ENCODE measurements at places on chromosomes 7 and 10. TPM values are rescaled to one million over a fixed set of nuclear protein-coding genes. Genes with fewer than 3 reads are reported as not detected.

SORBS1 gene
- polyA plus RNA-seq, result 1.3 TPM

EPHB6 gene
- polyA plus RNA-seq, result 1.2 TPM

AGAP5 gene
- 0.75 TPM for polyA plus RNA-seq

- peak; percentile 60 for DNase-seq
Observed at GRCh38 chr7:38374507-38374906, 101.1 kb upstream of the TARP start.

NCF1 gene
- polyA plus RNA-seq, result not detected

VWDE gene
- 0.05 TPM for polyA plus RNA-seq

GRCh38 chr7:24545215-24545614 lies 28.0 kb upstream of the PALS2 start:
- no peak for DNase-seq

- DNase-seq, result no peak
Observed at GRCh38 chr7:138581065-138581464, 120.1 kb downstream of the SVOPL start.

- no peak for DNase-seq
Observed at GRCh38 chr7:100951888-100952560, 2.7 kb downstream of the MUC3A start.

DNA sequence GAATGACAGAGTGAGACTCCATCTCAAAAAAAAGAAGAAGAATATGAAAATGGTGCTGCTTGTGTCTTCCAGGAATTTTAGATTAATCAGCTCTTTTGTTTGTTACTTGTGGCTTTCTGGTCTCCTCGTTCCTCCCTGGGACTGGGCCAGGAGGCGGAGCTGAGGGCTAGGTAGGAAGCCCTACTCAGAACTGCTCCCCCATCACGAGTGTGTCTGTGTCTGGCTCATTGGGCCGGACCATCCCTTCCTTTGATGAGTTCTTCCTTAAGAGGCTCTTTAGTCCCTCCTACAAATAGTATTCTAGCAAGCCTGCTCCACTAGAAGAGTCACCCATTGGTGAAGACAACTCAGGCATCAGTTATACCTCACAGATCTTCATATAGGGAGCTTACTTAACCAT lies 56.8 kb upstream of the YAE1 start:
- no peak for DNase-seq

- DNase-seq, result no peak
Observed at GRCh38 chr7:50735333-50735732, 47.4 kb downstream of the GRB10 start.

DNA sequence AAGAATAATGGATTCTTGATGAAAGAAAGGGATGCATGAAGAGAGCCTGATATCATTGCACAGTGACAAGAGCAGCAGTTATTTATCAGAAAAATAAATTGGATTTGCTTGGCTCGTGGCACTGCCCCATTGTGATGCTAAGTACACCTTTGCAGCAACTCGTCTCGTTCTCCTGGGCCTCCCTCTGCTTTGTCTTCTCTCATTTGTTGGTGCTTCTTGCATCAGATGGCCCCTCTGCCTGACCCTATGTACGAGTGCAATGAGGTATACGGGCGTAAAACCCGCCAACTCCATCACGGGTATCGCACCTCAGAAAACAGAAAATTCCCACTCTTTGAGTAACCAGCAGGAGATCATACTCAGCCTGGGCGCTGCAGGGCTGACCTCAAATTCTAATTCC lies 107.2 kb upstream of the C10orf90 start:
- no peak for DNase-seq

- DNase-seq, result peak; percentile 58
Observed at GRCh38 chr10:76401006-76401405, 969.6 kb downstream of the LRMDA start.

UCN3 gene
- not detected for polyA plus RNA-seq

DNA sequence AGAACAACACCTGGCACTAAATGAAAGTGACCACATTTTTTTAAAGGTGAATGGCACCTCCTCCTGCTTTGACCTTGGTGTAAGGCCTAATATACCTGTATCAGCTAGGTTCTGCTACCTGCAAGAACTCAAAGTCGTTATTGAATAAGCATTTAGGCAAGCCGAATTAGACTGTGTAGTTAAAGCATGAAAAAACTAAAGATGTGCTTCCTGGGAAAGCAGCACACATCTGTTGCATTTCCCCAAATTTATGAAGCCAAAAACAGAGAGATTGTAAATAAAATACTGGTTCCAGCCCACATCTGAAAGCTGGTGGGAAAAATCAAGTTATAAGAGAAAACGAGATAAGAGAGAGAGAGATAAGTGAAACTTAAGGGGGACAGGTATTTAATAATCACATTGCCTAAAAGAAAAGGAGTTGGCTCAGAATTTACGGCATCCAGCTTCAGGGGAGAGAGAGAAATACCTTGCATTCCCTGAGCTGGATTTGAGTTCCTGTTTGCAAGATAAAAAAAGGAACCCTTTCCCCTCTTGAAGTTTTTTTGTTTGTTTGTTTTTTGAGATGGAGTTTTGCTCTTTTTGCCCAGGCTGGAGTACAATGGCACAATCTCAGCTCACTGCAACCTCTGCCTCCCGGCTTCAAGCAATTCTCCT lies 1.8 kb upstream of the XPNPEP1 start:
- DNase-seq, result no peak

DNA sequence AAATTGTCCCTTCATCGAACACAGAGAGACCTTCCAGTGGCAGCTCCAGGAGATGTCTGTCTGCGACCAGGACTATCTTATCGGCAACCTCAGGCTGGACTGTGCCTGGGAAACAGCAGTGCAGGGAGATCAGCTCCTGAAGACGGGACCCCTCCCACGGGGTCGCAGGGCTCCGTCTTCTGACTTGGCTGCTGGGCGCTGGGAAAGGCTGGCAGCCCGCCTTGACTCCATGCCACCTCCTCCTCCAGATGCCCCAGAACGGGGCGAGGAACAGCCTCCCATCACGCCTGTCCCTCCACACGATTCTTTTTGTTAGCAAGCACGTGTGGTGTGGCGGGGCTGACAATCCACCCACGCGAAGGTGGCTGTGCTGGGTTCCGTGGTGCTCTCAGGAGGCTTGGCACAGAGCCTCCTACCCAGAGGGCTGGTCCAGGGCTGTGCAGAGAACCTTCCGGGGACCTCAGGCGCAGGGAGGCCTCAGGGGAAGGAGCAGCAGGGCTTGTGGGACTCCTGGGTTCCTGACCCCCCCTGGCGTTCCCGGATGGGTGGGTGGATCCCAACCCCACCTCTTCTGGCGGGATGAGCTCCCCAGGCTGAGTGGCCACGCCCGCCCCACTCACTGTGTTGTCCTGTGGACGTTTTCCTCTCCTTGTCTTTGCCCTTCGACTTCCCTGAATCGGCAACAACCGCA lies 47.6 kb upstream of the NKX6-2 start:
- DNase-seq, result no peak

GRCh38 chr10:49512121-49512809 lies 26.7 kb downstream of the ERCC6 start:
- peak; percentile 56 for DNase-seq

CYP2W1 gene
- polyA plus RNA-seq, result not detected

- DNase-seq, result peak; percentile 60
Observed at GRCh38 chr10:57338823-57339558, 928.7 kb downstream of the IPMK start.

TMEM213 gene
- polyA plus RNA-seq, result not detected

DNA sequence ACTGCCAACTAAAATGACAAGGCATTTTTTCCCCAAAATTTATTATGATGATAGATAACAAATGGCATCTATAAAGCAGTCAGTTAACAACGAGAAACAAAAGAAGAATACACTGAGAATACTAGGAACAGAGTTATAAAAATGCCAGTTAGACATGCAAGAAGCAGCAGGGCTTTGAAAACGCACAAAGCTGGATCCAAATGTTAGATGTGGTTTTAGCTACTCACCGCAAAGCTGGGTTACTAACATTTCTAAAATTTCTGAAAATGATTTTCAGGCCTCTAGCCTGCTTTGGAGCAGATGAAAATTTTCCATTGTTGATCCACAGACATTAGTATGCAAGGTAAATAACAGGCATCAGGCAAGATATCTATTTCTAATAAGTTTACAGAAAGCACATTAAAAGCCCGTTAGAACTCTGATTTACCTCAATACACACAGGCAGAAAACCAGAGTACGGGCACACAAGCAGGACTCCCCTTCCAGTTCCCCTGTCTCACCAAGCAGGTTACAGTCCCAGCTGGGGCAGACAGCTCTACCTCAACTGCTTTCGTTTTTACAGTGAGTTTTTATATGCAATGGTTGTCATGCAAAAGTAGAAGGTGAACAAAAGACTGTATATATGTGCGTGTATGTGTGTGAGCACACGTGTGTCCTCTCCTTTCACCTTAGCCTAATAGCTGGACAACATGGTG lies 37.9 kb downstream of the GLI3 start:
- DNase-seq, result peak; percentile 78

DNA sequence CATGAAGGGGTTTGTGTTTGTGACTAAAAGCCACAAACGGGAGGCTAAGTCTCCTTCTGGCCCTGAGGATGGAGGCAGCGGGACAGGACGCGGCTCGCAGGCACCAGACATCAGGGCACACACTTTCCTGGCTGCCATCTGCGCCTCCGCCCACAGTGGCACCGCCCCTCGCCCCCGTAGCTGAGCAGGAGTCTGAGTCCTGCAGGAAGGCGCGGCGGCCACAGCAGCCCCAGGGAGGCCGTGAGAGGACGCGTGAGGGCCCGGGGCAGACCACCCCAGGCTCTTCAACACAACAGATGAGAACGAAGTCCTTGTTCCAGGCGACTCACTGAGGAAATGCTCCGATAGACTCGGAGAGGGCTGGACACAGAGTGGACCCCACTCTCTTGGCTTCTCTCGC lies 6.6 kb downstream of the ADGRA1 start:
- DNase-seq, result no peak

AZGP1 gene
- polyA plus RNA-seq, result not detected
